Common myeloid progenitor, CD34-positive (primary cell): ENCODE measurements at places on chromosomes 12 and 14.

DNA sequence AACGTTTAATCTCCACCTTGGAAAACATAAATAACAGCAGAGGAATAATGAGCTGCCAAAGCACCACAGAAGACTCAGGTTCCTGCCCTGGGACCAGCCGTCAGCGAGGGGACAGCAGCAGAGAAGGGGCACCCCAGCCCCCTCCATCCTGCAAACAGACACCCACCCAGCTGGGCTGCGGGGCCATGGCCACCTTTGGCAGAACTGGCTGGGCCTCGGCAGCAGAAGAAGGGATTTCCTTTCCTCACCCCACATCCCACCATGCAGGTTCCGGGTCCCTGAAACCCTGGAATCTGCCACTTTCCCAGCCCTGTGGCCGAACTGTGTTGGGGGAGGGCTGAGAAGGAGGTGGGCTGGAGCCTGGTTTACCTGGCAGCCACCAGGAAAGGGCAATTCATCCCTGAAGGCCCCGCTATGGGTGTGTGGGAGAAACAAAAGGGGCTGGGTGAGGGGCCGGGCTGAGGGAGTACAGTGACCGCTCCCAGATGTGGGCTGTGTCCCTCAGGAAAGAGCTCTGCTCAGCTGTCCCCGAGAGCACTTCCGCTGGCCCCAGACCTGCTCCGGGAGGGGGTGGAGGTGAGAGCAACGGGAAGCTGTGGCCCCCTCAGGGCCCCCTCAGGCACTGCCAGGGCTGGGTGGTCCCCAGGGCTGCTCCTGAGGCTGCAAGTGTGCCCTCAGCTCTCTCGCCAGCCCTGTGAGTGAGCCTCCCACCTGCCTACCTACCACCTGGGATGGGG is 3.8 kb downstream of the PGF start:
- no peaks in the 10 kb centered on the region for H3K36me3 ChIP-seq
- no peak for DNase-seq
- H3K27ac ChIP-seq, result no peak overlapping the region
- no peak overlapping the region for H3K4me3 ChIP-seq
- no peaks in the 10 kb centered on the region for H3K27me3 ChIP-seq
- no peaks in the 10 kb centered on the region for H3K4me1 ChIP-seq

- H3K27me3 ChIP-seq, result no peaks in the 10 kb centered on the region
- DNase-seq, result no peak
- H3K4me3 ChIP-seq, result no peak overlapping the region
- H3K27ac ChIP-seq, result peak overlapping the region; percentile 44
- H3K4me1 ChIP-seq, result peaks cover 4% of the 10 kb centered on the region
Measured at GRCh38 chr14:89340200-89341181, 76.5 kb downstream of the FOXN3 start.

GRCh38 chr12:15863984-15864383 is 18.2 kb upstream of the STRAP start:
- H3K27ac ChIP-seq, result no peak overlapping the region
- no peaks in the 10 kb centered on the region for H3K4me1 ChIP-seq
- no peaks in the 10 kb centered on the region for H3K36me3 ChIP-seq
- H3K27me3 ChIP-seq, result no peaks in the 10 kb centered on the region
- peak; percentile 68 for DNase-seq

DNA sequence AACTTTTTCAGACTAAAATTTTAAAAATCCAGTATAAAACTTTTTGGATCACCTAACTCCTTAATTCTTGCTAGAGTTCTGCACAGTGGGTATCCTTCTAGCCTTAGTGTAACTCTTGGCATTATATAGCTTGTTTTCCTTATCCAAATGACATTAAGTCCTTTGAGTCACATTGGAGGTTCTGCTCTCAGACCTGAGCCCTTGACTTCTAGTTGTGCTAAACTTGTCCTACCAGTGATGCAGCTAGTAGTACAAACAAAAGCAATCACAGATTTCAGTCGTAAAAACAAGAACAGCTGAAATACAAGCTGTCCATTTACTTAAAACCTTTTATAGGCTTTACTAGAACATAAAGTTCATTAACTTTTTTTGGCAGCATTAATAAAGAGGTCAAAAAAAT is 10.5 kb downstream of the ZBTB1 start:
- no peaks in the 10 kb centered on the region for H3K36me3 ChIP-seq
- H3K4me1 ChIP-seq, result peaks cover 17% of the 10 kb centered on the region
- H3K4me3 ChIP-seq, result no peak overlapping the region
- H3K27me3 ChIP-seq, result no peaks in the 10 kb centered on the region
- DNase-seq, result no peak
- H3K27ac ChIP-seq, result no peak overlapping the region

DNA sequence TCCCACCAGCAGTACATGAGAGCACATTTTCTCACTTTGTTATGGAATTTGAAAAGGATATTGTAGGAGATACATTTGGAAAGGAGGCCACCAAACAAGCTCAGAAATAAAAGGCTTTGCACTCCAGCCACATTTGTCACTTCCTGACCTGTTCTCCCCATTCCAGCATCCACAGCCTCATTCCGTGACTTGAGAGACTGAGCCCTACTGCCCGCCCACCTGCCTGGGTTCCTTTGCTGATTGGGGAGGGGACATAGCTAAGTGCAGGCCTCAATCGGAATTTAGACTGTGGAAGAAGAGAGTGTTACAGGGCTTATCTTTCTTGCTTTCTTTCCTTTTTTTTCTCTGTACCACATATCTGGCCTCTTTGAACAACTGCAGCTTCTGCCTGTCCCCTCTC is 735.4 kb upstream of the TMEM132C start:
- no peaks in the 10 kb centered on the region for H3K4me1 ChIP-seq
- no peak overlapping the region for H3K4me3 ChIP-seq
- DNase-seq, result no peak
- H3K36me3 ChIP-seq, result no peaks in the 10 kb centered on the region
- no peak overlapping the region for H3K27ac ChIP-seq
- no peaks in the 10 kb centered on the region for H3K27me3 ChIP-seq
